Ureter (tissue), 1 donor: ENCODE measurements at places on chromosomes 11 and 22. TPM values are rescaled to one million over a fixed set of nuclear protein-coding genes. Genes with fewer than 3 reads are reported as not detected.

The OR56A1 gene
- 0.05 TPM for total RNA-seq

GRCh38 chr11:19561011-19561410 lies 151.6 kb upstream of the NAV2 start:
- DNase-seq = no peak

DNA sequence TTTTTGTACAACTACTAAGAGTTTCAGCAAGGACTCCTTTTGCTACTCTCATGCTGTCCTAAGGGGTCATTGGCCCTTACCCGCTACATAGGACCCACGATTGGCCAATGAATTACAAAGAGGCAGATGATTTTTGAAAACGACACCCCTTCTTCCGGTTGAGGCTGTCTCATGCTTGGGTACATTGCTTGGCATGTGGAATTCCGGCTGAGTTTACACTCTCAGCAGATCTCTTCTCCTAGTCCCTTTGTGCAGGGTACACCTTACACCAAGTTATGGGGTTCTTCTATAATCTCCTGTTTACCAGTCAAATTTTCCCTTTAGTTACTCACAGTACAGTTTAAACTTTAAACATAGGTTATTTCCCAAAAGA lies 52.1 kb downstream of the SLC17A6 start:
- no peak for DNase-seq

DNA sequence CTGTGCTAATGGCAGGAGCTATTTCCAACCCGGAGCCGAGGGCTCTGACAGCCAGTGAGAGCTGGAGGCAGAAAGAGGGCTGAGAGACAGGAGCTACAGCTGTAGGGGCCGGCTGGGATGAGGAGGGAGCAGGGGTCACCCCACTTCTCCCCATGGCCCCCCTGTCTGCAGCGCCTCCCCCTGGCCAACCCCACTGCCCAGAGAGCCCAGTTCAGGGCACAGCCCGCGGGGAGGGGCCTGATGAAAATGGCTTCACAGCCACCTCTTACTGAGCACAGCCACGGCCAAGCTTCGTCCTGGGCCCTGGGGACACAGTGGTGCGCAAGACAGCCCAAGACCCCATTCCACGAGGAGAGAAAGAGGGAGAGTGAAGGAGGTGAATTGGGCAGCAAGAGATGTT lies 27.9 kb downstream of the RPL3 start:
- DNase-seq = no peak

- no peak for DNase-seq
Observed at GRCh38 chr22:50531546-50531961, 1.7 kb upstream of the TYMP start.

DNA sequence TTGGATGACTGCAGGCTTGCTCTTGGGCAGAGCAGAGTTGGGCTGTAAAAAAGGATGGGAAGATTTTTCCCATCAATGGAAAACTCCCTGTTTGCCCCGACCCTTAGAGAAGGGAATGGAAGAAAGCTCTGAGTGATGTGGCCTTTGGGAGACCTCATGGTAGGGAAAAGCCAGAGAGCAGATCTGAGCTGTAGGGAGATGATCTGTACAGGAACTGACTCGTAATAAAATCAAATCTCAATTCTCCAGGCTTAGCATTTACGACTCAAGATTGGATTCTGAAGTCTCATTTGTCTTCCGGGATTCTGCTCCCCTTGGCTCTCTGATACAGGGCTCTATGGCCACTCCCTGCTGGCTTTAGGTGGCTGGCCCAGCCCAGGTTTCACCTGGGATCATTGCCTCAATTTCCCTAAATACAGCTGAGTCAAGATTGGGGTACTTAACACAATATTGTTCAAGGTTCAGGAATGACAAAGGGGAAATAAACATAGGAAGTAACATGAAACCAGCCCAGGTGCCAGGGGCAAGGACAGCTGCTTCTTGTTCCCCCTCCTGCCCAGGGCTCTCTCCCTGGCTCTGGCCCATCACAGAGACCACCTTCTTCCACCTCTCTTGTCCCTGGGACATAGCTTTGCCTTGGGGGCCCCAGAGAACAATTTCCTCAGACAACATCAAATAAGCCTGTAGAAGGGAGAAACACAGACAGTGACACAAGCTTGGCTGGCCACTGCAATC lies 38.4 kb upstream of the THY1 start:
- no peak for DNase-seq

- no peak for DNase-seq
Observed at GRCh38 chr11:93737904-93738612, 3.2 kb downstream of the TAF1D start.
